ENCODE measurements at places on chromosomes 7 and 10. TPM values are rescaled to one million over a fixed set of nuclear protein-coding genes. Genes with fewer than 3 reads are reported as not detected.

Gene OR2A12
- not detected for total RNA-seq

- DNase-seq, result no peak
- no peaks in the 10 kb centered on the region for H3K4me1 ChIP-seq
- H3K27ac ChIP-seq, result peak overlapping the region; percentile 68
Measured at GRCh38 chr10:92690915-92691590, 1.3 kb downstream of the HHEX start.

DNA sequence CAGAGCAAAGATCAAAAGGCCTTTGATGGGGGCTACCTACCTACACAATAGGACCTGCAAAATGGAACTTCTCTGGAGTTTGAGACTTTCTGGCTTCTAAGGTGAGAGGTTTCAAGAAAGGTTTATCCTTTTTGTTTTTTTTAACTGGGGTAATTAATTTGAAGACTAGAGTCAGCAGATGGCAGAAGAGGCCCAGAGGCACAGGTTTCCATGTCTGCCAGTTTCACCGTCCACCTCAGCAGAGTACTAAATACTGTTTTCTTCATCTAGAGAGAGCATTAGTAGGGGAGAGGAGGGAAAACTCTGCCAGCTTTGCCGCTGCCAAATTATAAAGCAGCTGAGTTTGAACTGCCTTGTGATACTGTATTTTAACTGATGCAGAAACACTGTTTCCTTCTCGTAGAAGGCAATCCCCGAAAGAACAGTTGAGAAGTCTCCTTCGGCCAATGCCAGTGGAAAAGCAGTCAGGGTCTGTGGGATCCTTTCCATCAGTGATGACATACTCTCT is 138.7 kb downstream of the SLC25A13 start:
- H3K4me3 ChIP-seq, result no peak overlapping the region
- no peaks in the 10 kb centered on the region for H3K27me3 ChIP-seq
- no peak overlapping the region for H3K27ac ChIP-seq
- H3K36me3 ChIP-seq, result peaks cover 11% of the 10 kb centered on the region

Gene FOXP2
- 17.6 TPM for total RNA-seq

DNA sequence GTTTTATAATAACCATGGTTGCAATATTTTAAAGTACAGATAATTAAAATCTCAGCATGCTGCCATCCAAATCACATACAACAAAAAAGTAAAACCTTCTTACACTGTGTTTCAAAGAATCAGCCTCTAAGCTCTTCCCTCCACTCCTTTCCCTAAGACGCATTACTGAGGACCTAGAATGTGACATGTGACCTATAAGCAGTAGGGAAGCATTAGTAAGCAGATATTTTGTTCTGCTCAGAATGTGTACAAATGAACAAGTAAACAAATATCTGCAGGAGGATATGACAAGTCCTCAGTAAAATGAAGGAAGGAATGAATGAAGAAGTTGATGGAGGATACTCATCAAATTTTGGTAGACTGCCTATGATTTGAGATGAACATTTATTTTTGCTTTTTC is 49.1 kb downstream of the RAB11FIP2 start:
- H3K27ac ChIP-seq, result no peak overlapping the region
- H3K27me3 ChIP-seq, result no peaks in the 10 kb centered on the region
- H3K4me1 ChIP-seq, result no peaks in the 10 kb centered on the region

DNA sequence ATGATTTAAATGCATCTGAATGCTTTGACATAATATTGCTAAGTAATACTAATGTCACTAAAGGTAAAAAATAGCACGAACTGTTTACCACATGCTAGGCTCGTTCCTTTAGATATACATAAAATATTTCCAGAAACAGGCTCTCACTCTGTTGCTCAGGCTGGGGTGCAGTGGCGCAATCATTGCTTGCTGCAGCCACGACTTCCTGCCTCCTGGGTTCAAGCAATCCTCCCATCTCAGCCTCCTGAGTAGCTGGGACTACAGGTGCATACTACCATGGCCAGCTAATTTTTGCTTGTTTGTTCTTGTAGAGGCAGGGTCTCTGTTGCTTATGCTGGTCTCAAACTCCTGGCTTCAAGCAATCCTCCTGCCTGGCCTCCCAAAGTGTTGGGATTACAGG is 183.3 kb downstream of the SGMS1 start:
- no peaks in the 10 kb centered on the region for H3K27me3 ChIP-seq
- no peak overlapping the region for H3K27ac ChIP-seq
- H3K4me1 ChIP-seq, result peaks cover 22% of the 10 kb centered on the region
- DNase-seq, result no peak
- no peak overlapping the region for H3K4me3 ChIP-seq

Gene SEMA3D
- total RNA-seq, result 18.5 TPM

Gene POLD2
- 43.8 TPM for total RNA-seq

DNA sequence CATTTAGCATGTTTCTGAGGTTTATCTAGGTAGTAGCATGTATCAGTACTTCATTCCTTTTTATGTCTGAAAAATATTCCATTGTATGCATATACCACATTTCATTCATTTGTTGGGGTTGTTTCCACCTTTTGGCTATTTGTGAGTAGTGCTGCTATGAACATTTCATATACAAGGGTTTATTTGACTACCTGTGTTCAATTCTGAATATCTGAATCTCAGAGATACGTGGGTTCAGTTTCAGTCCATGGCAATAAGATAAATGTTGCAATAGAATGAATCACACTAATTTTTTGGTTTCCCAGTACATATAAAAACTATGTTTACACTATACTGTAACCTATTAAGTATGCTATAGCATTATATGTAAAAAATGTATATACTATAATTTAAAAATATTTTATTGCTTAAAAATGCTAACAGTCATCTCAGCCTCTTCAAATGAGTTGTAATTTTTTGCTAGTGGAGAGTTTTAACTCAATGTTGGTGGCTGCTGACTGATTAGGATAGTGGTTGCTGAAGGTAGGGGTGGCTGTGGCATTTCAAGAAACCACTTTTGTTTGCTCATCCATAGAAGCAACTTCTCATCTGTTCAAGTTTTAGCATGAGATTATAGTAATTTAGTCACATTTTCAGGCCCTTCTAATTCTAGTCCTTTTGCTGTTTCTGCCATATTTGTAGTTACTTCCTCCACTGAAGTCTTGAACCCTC is 13.9 kb downstream of the PLEKHA1 start:
- peaks cover 6% of the 10 kb centered on the region for H3K36me3 ChIP-seq
- H3K27ac ChIP-seq, result no peak overlapping the region
- no peak for DNase-seq
- no peak overlapping the region for H3K4me3 ChIP-seq
- no peaks in the 10 kb centered on the region for H3K27me3 ChIP-seq
- peaks cover 12% of the 10 kb centered on the region for H3K4me1 ChIP-seq

Gene PTPN20
- 6.6 TPM for total RNA-seq

DNA sequence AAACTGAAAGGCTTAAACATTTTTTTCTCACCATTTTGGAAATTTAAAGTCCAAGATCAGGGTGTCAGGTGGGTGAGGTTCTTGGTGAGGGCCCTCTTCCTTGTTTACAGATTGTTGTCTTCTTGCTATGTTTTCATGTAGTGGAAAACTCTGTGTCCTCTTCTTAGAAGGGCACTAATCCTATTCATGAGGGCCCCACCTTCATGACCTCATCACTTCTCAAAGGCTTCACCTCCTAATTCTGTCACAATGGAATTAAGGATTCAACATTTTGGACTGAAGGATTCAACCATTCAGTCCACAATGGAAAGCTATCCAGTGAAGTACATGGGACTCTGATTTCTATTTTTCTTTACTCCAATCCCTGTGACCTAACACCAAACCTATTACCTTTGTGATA is 27.3 kb downstream of the MACC1 start:
- H3K4me1 ChIP-seq, result no peaks in the 10 kb centered on the region
- no peaks in the 10 kb centered on the region for H3K36me3 ChIP-seq
- no peaks in the 10 kb centered on the region for H3K27me3 ChIP-seq
- H3K27ac ChIP-seq, result no peak overlapping the region
- DNase-seq, result no peak
- H3K4me3 ChIP-seq, result no peak overlapping the region

DNA sequence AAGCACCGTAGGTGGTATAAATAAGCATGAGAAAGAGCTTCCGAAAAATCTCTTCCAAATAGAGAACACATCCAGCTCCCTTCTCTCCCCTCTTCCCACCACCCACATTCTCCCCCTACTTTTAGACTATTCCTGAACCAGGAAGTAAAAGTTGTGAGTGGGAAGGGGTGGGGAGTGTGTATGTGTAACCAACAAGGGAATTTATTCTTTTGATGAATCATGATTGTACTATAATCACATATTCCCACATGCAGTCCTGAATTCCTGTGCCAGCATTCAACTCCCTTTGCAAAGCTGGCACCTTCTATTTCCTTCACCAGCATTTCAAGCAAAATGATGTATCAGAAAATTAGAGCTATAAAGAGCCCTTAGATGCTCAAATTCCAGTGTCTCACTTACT is 230.6 kb upstream of the CHRM2 start:
- no peak overlapping the region for H3K27ac ChIP-seq
- DNase-seq, result no peak
- no peak overlapping the region for H3K4me3 ChIP-seq
- H3K4me1 ChIP-seq, result no peaks in the 10 kb centered on the region
- no peaks in the 10 kb centered on the region for H3K27me3 ChIP-seq

Gene CCL24
- total RNA-seq, result not detected

- no peak for DNase-seq
- H3K4me3 ChIP-seq, result peak overlapping the region; percentile 46
- no peaks in the 10 kb centered on the region for H3K36me3 ChIP-seq
- H3K4me1 ChIP-seq, result peaks cover 42% of the 10 kb centered on the region
- no peaks in the 10 kb centered on the region for H3K27me3 ChIP-seq
Measured at GRCh38 chr10:28293236-28294168, 9.4 kb downstream of the MPP7 start.

DNA sequence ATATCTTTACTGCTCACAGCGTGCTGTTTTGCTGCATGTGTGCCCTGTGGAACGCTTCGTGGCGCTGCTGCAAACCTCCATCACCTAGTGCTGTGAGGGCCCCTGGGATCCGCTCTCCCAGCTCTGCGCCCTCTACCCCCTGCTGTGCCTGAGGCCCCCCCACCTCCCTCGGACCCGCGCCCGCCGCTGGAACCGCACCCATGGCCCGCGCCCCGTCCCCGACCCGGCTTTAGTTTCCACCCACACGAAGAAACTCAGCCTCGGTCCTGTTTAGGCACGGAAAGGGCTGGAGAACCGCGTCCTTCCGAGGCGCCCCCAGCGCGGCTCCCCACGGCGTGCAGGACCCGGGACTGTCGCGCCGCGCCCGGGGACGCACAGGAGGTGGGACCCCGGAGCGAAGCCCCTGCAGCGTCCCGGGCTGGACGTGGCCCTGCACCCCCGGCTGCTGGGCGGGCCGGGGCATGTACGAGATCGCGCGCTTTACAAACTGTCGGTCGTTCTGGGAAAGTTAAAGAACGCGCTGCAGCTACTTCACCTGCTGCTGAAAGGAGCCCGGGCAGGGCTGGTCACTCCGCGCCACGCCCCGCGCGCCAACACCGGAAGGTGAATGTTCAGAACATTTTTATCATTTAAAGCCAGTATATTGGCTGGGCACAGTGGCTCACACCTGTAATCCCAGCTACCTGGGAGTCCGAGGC is 54.3 kb downstream of the BMS1 start:
- no peaks in the 10 kb centered on the region for H3K27me3 ChIP-seq
- no peak for DNase-seq
- no peaks in the 10 kb centered on the region for H3K4me1 ChIP-seq
- peak overlapping the region; percentile 46 for H3K4me3 ChIP-seq
- H3K27ac ChIP-seq, result no peak overlapping the region

Gene AQP1
- total RNA-seq, result 1,768 TPM

Gene CADPS2
- 16.4 TPM for total RNA-seq

DNA sequence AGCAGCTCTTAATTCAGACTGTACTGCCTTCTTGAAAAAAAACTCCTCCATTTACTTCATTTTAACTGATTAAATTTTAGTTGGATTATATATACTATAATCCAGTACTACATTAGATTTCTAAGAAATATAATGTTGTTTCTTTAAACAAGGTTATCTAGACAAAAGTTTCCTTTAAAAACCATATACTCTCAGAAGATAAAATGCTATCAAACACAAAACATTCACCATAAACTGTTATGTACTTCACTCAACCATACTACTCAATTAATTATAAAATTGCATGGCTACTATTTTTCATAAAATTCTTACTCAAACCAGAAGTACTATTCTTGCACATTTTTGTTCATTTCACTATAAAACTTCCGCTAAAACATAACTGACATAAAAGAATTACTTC is 12.7 kb downstream of the GPR22 start:
- no peak for DNase-seq
- no peaks in the 10 kb centered on the region for H3K36me3 ChIP-seq
- no peaks in the 10 kb centered on the region for H3K27me3 ChIP-seq
- H3K4me1 ChIP-seq, result no peaks in the 10 kb centered on the region
- no peak overlapping the region for H3K27ac ChIP-seq
- H3K4me3 ChIP-seq, result no peak overlapping the region

Gene NPC1L1
- total RNA-seq, result 2.2 TPM

Gene EPO
- total RNA-seq, result not detected

DNA sequence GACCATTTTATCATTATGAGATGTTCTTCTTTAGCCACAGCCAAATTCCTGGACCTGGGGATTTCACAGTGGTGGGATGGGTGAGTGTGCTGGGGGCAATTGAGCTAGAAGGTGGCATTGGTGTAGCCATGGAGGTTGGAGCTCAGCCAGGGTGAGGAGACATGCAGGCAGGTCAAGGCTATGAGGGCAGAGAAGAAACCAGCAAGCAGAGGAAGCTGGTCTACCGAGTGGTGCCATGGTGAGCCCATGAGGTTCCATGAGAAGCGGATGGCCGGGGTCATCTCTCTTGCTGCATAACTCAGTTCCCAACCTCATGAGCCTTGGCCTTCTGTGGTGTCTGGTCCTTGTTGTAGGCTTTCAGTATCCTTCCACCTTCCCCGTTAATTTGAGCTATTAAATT is 91.4 kb downstream of the CARD11 start:
- no peaks in the 10 kb centered on the region for H3K27me3 ChIP-seq
- no peak overlapping the region for H3K27ac ChIP-seq
- H3K4me3 ChIP-seq, result no peak overlapping the region
- H3K36me3 ChIP-seq, result no peaks in the 10 kb centered on the region
- no peak for DNase-seq
- H3K4me1 ChIP-seq, result no peaks in the 10 kb centered on the region

- H3K36me3 ChIP-seq, result no peaks in the 10 kb centered on the region
- H3K4me1 ChIP-seq, result peaks cover under 1% of the 10 kb centered on the region
- H3K27me3 ChIP-seq, result no peaks in the 10 kb centered on the region
- DNase-seq, result no peak
Measured at GRCh38 chr7:98395481-98395880, 5.4 kb downstream of the BAIAP2L1 start.

DNA sequence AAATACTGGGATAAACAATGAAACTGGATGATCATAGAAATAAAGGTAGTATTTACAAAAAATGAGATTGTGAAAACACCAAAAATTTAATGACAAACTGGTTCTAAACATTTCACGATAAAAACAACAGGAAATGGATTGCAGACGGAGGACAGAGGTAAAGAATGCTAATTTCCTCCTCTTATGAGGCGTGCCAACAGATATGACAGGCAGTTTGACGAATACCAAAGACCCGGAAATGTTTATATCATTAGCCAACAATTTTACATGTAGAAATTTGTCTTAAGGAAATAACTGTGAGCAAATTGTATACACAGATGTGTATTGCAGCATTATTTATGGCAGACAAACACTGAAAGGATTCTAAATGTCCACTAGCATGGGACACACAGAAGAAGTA is 162.0 kb upstream of the MGMT start:
- DNase-seq, result no peak
- no peak overlapping the region for H3K27ac ChIP-seq
- H3K4me1 ChIP-seq, result no peaks in the 10 kb centered on the region
- no peaks in the 10 kb centered on the region for H3K27me3 ChIP-seq

GRCh38 chr10:24405635-24406034 is 196.7 kb downstream of the KIAA1217 start:
- no peaks in the 10 kb centered on the region for H3K4me1 ChIP-seq
- H3K27me3 ChIP-seq, result no peaks in the 10 kb centered on the region
- no peak overlapping the region for H3K4me3 ChIP-seq
- DNase-seq, result no peak
- no peak overlapping the region for H3K27ac ChIP-seq
